Cortex of kidney (tissue), 1 donor: ENCODE measurements at places on chromosomes 11 and 22.

DNA sequence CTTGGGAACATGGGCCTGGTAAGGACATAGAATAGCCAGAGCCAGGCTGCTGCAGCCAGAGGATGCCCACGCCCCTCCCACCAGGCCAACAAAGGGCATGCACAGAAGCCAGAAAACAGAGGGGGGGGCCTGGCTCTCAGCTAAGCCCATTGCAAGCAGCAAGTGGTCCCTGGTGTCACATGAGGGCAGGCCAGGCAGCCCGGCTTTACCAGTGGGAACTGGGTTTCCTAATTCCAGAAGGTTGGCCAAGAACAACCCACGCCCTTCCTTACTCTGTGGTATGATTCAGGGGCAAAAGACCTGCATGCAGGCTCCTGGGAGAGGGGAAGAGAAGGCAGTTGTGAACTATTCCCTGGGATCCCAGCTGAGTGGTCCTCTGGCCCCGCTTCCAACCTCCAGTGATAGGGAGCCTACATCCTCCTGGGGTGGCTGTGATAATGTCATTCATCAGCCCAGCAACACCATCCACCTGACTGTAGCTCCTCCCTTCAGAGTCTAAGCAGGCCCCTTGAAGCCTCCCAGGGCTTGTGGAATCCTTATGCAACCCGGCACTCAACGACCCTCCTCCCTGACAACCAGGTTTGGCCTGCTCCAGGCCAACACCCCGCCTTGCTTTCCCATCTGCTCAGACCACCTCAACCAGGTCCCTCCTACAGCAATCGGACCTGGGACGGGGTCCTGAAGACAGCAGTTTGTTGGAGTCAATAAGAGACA, 62.1 kb upstream of the LMO1 start:
- DNase-seq = no peak

DNA sequence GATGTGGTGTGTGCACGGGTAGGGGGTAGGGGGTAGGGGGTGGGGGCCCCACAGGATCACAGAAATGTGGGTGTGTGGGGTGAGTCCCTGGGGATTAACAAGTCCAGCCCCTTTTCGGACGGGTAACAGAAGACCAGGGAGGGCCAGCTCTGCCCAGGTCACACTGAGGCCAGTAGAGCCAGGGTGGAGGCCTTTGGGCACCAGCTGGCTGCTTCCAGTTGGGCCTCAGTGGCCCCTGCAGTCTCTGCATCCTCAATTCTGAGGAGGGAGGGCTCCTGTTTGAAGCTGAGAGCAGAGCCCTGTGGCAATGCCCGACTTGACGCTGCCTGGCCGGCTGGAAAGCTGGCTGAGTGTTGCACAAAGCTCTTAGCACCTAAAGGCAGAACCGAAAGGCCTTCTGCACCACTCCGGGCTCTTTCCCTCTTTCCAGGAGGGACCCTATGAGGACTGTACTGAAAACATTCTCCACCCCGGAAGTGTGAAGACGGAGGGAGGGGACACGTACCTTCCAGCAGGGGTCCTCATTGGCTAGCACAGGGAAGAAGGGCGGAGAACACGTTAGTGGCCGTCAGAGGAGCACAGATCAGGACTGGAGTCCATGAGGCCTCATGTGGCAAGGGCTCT, 120.4 kb downstream of the PHF21B start:
- no peak for DNase-seq

DNA sequence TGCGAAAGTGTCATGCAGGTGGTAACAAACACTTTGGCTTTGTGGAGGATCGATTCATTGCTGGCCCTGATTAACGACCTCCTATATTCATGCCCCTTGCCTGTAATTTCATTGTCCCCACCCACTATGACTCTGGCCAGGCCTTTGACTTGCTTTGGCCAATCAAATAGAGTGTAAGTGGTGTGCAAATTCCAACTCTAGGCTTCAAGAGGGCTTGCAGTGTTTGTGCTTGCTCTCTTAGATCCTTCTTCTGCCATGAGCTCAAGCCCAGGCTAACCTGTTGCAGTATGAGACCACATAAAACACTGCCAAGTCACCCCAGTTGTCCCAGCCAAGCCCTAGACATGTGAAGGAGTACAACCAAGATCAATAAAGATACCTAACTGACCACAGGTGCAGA, 48.0 kb downstream of the RCN1 start:
- DNase-seq = no peak

GRCh38 chr11:115576606-115577380, 72.6 kb upstream of the CADM1 start:
- no peak for DNase-seq

GRCh38 chr22:24504540-24504939, 9.4 kb downstream of the UPB1 start:
- DNase-seq = no peak

- no peak for DNase-seq
These were observed 33.9 kb downstream of the MMP20 start for GRCh38 chr11:102591160-102591718.

GRCh38 chr11:35330931-35331330, 88.4 kb downstream of the SLC1A2 start:
- no peak for DNase-seq

DNA sequence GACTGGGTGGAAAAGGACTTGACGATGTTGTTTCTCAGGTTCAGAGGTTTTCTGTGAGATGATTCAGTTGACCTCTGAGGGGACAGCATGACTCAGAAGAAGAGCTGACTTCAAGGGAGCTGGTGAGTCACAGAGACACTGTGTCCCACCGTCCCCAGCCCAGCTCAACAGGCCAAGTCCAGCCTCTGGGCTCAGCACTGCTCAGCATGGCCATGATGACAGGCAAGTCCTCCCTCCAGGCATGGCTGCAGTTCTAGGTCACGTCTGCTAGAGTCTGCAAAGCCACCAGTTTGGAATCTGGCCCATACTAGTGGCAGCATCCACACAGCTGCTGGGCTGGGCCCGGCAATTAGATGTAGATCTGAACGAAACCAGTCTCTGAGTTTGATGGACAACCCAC, 12.9 kb downstream of the TRIM29 start:
- no peak for DNase-seq

DNA sequence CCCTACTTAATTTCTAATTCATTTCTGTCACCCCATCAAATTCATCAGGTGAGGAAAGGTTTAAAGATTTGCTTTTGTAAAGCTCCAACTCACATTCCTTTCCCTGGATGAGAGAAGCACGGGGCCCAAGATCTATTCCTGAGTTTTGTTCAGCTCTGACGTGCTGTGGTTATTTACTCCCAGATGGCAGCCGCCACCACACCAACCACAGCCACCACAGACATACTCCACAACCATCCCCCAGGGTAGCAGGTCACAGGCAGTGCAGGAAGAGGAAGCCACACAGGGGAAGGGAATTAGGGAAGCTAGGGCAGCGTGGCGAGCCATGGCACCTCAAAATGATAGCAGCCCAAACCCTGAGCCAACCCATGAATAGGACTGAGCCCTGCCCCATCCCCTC, 63.5 kb upstream of the CSNK2A3 start:
- no peak for DNase-seq

DNA sequence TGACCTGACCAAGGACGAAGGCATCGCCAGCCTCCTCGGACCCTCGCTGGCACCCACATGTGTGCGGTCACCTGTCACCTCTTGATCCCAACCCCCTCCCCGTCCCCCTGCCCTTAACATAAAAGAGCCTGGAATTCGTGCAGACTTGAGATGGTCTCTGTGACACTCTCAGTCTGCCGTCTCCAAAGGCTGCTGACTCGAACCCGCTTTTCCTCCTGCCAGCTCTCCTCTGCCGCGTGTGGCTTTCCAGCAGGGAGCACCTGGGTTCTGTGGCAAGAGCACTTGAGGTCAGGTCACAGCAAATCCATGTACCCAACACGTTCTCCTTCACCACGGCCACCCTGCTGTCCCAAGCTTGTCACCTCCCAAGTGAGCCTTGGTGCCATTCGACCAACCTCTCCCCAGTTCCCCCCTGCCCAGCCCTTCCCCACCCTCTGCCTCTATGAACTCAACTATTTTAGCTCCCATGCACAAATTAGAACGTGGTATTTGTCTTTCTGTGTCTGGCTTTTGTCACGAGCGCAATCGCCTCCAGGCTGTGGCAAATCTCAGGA, 207.6 kb downstream of the BRD1 start:
- no peak for DNase-seq

DNA sequence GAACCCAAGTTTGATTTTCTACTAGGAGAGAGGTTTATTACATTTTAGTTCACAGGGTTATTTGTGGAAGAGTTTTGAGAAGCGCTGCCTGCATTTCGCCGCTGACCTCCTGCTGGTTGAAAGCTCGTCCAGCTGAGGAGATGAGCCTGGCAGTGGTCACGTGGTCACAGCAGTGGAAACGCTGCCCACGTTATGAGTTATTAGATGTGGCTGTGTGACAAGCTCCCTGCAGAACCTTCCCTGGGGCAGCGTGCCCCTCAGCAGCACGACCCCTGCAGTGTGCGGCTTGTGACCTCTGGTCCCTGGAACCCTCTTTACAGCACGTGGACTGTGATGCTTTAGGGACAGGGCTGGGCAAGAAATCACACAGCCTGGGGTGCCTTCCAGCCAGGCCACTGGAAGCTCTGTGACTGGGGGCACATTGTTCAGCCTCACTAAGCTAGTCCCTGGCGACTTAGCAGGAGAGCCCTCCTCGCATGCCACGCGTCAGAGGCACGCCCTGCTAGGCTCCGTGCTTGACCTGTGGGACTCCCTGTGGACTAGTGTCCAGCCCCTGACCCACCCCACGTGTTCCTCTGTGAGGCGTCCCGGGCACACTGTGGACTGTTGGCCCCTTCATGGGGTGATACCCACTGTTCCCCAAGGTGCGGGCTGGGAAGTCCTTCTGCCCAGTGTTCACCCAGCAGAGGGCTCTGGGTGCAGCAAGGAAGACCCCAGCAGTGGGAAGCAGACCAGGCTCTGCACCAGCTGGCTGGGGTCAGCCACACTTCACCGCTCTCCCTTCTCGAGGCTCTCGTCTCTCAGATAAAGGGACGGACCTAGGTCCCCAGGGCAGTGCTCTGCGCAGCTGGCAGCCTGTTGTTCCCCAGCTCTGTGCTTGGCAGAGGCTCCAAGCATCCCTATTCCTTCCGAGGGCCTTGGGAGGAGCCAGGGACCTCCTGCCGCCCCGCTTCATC, 349.5 kb downstream of the TBC1D22A start:
- DNase-seq = no peak

DNA sequence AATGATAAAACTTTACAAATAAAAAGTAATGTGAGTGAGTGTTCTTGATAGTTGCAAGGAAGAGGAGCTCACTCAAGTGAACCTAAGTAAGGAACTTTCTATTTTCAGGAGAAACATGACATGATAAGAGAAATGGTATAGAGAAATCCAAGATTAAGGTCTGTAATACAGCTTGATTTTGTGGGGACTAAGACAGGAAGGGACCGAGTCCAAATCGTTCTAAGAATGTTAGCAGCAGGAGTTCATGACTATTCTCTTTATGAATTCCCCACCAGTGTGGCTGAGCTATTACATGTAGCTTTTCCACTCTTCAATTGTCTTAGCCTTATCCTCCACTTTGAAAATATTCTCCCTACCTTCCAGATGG, 698.6 kb upstream of the ARHGAP42 start:
- DNase-seq = no peak

DNA sequence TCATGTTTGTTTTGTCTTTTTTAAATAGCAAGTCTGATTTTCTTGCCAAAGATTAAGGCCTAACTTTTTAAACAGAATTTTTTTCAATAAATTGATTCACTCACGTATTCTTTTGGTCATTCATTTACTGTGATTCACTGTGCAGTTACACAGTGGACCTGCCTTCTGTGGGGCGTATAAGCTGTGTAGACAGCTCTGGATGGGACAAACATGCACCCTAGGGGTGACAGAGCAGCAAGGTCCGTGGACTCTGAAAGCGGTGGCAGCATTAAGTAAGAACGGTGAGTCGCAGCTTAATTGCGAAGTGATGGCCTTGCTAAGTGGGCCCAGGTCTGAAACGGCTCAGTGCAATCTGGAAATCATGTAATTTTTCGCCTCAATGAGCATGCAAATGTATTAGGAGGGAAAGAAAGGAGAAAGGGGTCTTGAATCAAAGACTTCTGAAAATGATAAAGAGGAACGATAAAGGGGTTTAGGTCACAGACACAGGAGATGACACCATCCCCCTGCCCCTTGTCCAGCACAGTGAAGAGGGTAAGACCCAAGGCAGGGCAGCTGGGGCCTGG, 113.1 kb downstream of the SPATA19 start:
- no peak for DNase-seq

- no peak for DNase-seq
These were observed 33.1 kb upstream of the TP53I11 start for GRCh38 chr11:44983786-44984185.

DNA sequence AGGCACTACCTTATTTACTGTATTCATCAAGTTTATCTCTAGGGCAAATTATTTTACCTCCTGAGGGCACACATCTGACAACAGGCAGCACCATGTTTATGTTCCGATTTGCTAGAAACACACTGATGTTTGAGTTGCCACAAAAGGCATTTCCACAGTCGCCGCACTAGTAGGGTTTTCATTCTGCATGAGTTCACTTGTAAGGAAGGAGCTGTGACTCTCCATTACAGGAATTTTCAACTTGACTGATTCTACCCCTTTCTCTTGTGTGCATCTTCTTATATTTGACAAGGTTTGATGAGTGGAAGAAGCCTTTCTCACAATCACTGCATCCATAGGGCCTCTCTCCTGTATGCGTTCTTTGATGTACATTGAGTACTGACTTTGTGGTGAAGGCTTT, 455.9 kb upstream of the CNTN5 start:
- DNase-seq = no peak

- no peak for DNase-seq
These were observed 35.6 kb downstream of the MYH9 start for GRCh38 chr22:36351921-36352802.

DNA sequence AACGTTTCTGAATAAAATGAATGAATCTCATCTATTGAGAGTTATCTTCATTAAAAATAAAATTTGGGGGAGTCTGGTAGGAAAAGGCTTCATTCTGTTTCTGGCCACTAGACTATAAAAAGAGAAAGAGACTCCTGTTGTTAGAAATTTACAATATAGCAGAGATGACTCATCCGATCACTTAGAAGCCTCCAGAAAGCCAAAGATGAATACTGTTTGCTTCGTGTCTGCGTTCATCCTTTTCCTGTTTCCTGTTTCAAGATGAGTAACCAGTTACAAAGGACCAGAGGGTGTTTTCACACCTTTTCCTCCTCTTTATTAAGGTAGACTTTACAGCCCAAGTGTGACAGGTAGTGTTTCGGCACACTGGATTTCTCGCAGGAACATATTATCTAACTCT, 1120.7 kb downstream of the LRRC4C start:
- no peak for DNase-seq

DNA sequence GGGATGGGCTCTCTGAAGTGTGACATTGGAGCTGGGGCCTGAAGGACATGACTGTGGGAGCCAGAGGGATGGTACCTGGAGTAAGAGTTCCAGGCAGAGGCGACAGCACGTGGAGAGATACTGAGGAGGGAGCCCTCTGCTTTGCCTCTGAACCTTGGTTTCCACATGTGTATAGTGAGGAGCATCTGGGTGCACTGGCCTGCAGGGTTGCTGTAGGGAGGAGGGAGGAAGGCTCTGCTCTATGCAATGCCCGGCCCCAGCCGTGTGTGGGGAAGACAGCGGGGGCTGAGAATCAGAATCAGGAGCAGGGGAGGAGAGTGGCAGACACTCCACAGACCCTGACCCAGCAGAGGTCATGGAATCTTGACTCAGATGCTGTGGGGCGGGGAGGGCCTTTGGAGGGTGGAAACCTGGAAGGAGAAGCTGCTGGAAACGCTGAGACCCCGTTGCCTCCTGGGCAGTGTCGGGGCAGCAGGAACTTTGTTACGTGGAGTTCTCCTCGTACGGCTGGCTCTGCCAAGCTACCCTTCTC, 4.0 kb downstream of the SCYL1 start:
- DNase-seq = no peak
